ENCODE measurements at places on chromosomes 11 and 22.
A peak's percentile ranks its signal among the peaks of the same experiment; 100 is the strongest.

DNA sequence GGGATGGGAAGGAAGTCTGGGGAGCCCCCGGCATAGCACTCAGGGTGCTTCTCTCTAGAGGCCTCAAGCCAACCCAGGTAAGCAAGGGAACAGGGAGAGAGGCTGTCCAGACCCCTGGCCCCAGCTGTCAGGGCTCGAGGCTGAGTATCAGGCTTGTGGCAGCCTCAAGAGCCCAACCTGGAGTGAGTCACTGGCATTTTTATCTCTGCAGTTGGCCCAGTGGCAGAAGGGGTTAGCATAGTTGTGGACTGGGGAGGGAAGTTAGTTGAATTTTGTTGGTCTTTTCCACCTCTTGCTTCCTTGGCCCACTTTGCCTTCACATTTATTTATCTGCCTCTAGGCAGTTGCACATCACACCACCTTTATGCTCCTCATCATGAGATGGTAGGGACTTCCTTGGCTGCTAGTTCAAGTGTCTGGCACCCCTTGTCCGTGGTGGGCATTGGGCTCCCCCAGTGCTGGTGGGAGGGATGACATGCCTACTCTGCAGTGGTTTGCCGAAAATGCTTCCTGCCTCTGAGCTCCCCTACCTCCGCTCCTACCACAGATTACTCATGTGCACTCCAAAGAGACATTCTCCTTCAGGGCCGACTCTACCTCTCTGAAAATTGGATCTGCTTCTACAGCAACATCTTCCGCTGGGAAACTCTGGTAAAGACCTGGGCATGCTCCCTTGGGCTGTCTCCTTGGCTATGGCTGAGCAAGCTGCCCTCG, 60.1 kb downstream of the SCN3B start:
- no peak overlapping the region for H3K27ac ChIP-seq
- H3K4me1 ChIP-seq, result peaks cover 10% of the 10 kb centered on the region
- no peak for DNase-seq
- H3K27me3 ChIP-seq, result no peaks in the 10 kb centered on the region
- H3K4me3 ChIP-seq, result no peak overlapping the region
- H3K36me3 ChIP-seq, result no peaks in the 10 kb centered on the region

- no peaks in the 10 kb centered on the region for H3K27me3 ChIP-seq
- H3K36me3 ChIP-seq, result no peaks in the 10 kb centered on the region
- H3K4me3 ChIP-seq, result no peak overlapping the region
- H3K27ac ChIP-seq, result peak overlapping the region; percentile 94
- peaks cover 60% of the 10 kb centered on the region for H3K4me1 ChIP-seq
These were observed 123.9 kb downstream of the MRTFA start for GRCh38 chr22:40512426-40513136.

- peak overlapping the region; percentile 53 for H3K27ac ChIP-seq
- no peak for DNase-seq
- H3K4me3 ChIP-seq, result peak overlapping the region; percentile 82
- no peaks in the 10 kb centered on the region for H3K36me3 ChIP-seq
These were observed 486 bp downstream of the STIM1 start for GRCh38 chr11:3855808-3856491.

DNA sequence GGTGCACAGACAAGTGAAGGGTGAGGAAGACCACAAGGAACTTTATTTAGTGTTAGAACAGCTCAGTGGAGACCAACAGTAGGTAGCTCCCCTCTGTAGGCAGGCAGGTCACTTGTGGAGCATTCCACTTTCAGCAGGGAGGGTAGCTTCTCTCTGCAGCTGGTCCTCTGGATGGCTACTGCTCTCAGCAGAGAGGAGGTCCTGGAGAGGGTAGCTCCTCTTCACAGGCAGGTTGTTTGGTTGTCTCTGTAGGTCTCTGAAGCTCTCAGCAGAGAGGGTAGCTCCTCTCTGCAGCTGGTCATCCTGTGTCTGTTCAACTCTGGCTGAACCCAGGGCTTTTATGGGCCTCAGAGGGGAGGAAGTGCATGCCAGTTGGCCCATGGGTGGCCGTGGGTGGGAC, 6.5 kb upstream of the OOSP1 start:
- H3K27ac ChIP-seq, result no peak overlapping the region
- no peak overlapping the region for H3K4me3 ChIP-seq
- H3K36me3 ChIP-seq, result no peaks in the 10 kb centered on the region
- peaks cover 30% of the 10 kb centered on the region for H3K27me3 ChIP-seq
- DNase-seq, result no peak
- no peaks in the 10 kb centered on the region for H3K4me1 ChIP-seq

- no peak for DNase-seq
- H3K27me3 ChIP-seq, result no peaks in the 10 kb centered on the region
- H3K27ac ChIP-seq, result no peak overlapping the region
- H3K4me1 ChIP-seq, result no peaks in the 10 kb centered on the region
These were observed 24.1 kb upstream of the THY1 start for GRCh38 chr11:119446871-119447663.

Data from PC-9 (cell line).